Breast epithelium (tissue), 4 donors: ENCODE measurements at places on chromosomes 11 and 22. TPM values are rescaled to one million over a fixed set of nuclear protein-coding genes. Genes with fewer than 3 reads are reported as not detected.

- no peak for DNase-seq
Measured at GRCh38 chr11:38648604-38649003, 2050.6 kb upstream of the RAG2 start.

DNA sequence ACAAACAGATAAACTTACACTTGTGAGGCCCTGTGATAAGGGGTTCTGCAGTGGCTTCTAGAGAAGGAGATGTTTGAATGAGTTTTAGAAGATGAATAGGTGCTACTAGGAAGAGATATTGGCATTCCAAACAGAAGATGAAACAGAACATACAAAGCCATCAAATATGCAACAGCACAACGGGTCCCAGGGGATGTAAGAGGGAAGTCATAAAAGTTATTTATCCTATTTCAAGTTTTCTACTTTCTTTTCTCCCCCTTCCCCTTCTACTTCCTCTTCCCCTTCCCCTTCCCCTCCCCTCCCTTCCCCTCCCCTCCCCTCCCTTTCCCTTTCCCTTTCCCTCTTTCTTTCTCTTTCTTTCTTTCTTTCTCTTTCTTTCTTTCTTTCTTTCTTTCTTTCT, 94.9 kb upstream of the CADM1 start:
- no peak for DNase-seq

DNA sequence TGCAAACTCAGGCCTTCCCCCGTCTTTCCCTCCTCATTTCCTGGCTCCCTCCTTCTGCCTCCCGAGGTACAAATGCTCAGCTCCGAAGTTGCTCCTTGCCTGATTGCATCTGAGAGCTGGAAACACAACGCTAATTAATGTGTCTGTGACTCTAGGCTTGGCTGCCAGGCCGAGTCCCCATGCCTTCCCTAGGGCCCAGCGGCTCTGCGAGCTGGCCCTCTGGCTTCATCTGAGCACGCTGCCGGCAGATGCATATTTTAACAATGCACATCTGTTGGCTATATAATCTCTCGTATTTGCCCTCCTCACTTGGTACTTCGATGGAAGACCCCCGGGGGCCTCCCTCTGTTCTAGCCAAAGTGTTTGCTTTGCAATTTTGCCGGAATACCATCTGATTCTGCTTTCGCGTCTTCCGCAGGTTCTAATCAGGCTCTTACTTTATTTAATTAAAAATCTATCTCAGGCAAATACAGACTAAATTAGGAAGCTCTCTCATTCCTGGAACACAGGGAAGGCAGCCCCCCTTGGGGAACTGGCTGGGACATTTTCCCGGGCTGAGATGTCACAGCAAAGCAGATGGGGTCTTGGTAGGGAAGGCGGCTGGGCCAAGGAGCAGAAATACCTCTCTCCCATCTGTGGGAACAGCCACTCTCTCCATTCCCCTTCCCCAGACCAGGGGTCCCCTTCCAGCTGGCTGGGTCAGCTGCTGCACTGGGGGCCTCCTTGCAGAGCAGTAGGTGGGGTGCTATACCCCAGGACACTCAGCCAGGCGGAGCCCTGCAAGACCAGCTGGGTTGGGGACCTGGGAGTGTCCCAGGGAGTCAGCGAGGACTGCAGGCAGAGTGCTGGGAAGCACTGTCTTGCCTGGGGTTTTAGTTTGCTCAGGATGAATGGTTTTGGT, 162.8 kb downstream of the ST3GAL4 start:
- DNase-seq: no peak

- DNase-seq: no peak
Measured at GRCh38 chr11:20459865-20460264, 72.3 kb downstream of the PRMT3 start.

- no peak for DNase-seq
Measured at GRCh38 chr11:11306855-11307254, 46.2 kb downstream of the CSNK2A3 start.

DNA sequence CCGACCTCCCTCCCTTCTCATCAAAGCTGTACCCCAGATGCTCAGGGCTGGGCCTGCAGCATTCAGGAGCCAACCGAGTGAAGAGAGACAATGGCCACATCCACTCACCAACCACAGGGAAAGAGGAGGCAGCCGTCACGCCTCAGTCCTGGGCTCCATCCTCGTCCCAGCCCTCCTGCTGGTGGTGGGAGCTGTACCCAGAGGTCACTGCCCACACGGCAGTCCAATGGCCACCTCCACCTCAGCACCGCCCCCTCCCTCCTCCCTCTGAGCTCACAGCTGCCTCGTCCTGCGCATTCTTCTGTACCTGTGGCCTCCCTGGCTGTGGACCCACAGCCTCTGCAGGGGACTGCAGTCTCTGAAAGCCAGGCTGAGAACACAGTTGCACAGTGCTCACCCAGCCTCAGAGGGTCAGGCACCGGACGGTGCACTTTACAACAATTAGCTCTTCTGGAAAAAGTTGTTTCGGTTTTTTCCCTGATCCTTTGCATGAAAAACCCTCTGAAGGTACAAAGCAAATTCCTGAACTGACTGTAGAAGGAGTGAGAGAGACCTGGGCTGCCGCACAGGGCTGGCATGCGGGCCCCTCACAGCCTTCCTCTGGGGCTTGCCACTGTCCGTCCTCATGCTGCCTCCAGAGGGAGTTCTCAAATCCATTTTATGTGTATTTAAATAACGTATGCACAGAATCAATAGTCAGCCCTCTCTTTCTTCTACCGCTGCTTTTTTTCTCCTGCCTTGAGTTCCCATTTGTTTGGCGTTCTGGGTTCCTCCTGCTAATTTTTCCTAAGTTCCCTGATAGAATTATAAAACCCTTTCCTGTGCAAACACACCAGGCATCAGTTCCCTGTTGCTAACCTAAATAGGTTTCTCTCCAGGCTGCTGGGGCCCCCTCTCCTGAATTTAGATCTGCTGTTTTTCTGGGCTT, 52.7 kb downstream of the PHF21B start:
- DNase-seq: no peak

DNA sequence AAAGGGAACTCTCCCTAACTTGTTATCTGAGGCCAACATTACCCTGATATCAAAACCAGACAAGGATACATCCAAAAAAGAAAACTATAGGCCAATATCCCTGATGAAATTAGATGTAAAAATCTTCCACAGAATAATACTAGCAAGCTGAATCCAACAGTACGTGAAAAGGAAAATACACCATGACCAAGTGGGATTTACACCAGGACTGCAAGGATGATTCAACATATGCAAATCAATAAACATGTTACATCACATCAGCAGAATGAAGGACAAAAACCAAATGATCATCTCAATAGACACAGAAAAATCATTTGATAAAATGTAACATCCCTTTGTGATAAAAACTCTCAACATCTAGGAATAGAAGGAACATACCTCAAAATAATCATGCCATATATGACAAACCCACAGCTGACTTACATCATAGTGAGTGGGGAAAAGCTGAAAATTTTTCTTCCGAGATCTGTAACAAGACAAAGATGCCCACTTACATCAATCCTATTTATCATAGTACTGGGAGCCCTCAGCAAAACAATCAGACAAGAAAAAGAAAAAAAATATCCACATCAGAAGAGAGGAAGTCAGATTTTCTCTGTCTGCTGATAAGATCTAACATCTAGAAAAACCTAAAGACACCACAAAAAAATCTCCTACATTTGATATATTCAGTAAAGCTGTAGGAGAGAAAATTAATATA, 703.3 kb upstream of the ANO5 start:
- no peak for DNase-seq

DNA sequence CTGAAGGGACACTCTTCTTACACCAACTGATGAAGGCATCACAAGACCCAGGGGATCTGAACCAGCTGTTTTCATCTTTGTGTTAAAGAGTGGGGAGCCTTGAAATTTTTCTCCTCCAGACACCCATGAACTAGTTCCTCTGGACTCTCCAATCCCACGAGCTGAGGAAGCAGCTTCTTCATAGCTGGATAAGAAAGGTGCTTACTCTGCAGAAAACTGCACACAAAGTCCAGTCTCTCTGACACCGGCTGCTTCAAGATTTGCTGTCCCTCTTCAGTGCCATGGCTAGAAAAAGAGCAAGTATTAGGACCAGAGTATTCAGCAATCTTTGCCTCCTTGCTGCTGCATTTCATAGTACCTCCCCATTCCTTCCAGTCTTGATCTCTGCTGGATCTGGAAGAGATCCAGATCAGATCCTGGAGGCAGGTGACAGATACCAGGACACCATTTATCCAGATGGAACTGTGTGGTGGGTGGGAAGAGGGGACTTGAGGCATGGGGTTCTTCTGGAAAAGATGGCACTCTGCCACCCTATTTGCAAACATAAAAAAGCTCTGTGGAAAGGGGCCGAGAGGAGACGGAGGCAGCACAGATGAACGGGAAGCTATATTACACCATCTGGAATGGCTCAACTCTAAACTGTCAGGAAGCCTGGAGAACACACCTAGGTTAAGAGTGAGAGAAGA, 25.5 kb downstream of the IL18BP start:
- no peak for DNase-seq

GRCh38 chr11:58647141-58647699, 24.8 kb downstream of the CNTF start:
- DNase-seq: no peak

DNA sequence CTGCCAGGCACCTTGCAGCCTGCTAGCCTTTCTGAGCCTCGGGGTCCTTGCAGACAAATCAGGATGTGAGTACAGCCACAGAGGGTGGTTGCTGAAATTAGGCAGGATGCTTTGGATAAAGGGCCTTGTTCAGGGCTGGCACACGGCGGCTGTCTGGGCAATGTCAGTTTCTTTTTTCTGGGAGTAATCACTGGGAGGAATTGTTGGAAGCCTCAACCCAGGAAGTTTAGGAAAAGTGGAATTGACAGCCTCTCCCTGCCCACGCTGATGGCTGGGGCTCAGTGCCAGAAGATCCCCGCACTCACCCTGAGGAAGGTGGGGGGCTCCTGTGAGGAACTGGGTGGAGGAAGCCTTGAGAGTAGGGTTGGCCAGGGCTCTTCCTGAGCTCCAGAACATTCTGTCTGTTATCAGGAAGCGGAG, 37.4 kb downstream of the CD82 start:
- DNase-seq: no peak

GRCh38 chr22:41360126-41360525, 21.6 kb upstream of the TEF start:
- DNase-seq: peak; percentile 43

DNA sequence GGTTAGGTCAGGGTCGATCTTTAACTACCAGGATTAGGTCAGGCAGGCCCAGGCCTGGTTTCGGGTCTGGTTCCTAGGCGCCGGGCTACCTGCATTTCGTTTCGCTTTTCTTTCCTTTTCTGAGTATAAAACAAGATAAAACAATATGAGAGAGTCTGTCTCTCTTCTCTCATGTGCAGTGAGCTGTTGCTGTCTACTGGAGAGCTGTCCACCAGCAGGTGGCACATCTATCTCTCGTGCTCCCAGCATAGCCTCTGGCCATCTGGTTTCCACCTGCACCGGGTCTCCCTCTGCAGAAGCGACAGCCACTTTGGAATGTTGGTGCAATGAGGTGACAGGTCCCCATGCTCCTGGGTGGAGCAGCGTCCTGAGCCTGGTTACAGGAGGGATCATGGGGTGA, 27.6 kb downstream of the RIBC2 start:
- no peak for DNase-seq

- DNase-seq: no peak
Measured at GRCh38 chr11:134261626-134262488, 8.5 kb downstream of the ACAD8 start.

GRCh38 chr22:18968011-18968749, 32.1 kb upstream of the PRODH start:
- DNase-seq: no peak

GRCh38 chr22:41401781-41402648, 20.3 kb downstream of the TEF start:
- no peak for DNase-seq

DNA sequence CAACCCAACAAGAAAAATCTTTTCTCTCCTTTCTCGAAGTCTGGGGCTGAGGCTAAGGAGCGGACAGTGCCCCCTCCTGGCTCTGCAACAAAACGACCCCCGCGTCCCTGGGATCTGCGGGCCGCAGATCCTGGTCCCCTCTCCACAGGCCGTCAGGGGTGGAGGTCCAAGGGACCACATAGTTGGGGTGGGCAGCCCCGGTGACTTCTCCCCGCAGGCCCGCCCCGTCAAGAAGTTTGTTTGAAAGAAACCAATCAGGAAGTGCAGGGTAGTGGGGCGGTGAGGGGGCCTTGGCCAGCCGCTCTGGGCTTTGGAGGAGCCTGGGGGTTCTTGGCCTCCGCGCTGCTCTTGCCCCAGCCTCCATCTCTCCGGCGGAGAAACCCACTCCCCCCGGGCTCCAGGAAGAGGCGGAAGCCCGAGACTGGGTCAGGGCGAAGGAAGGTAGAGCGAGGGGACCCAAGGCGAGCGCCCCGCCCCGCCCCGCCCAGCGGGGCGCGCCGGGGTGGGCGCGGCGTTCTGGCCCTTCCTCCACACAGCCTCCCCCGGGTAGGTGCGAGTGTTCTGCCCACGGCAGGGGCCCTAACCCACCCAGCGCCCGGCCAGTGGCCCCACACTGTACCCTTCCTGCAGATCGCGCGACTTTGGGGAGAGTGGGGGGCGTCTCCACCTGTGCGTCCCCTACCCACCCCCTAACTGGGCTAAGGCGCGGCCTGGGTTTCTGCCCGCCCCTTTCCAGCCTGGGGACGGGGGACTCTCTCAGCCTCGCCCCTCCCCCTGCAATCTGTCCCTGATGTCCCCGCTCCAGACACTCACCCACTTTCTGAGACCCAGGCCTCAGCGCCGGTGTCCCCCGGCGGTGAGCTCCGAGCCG, 1.3 kb downstream of the TP53I11 start:
- DNase-seq: no peak

DNA sequence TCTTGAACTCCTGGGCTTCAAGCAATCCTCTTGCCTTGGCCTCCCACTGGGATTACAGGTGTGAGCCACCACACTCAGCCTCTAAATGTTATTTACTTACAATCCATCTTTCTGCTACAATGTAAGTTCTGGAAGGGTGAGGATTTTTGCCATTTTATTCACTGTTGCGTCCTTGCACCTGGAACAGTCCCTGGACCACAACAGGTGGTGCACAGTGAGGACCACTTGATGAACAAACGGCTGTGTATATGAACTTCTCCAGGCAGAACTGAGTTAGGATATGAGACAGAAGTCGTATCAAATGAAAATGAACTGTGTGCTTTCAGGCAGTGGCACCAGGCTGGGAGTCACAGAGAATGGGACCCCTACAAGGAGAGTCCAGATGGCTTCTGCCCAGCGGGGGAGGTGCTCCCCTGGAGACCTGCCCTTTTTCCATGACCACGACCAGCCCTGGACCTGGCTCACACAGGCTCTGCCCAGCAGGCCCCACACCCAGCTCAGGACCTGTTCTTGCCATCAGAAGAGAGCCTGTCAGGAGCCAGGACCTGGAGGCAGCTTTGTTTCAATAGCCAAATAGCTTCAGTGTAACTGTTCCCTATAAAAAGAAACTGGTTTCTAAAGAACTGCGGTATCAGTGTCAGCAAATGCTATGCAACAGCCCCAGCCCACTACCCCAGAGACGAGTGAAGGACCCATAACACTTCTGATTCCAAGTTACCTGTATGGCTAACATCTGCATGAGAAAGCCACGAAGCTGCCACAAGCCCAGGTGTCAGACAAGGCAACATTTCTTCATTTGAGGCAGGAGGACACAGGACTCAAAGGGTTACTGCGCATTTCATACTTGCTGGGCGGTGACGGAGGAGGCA, 104.9 kb downstream of the MICAL3 start:
- DNase-seq: no peak

PGA3 gene
- 11.3 TPM for total RNA-seq

CABP7 gene
- not detected for total RNA-seq

OR51B2 gene
- total RNA-seq: not detected

MUC15 gene
- total RNA-seq: 6.6 TPM

GRAMD1B gene
- 2.0 TPM for total RNA-seq

DUSP8 gene
- total RNA-seq: 0.80 TPM
